ENCODE measurements at places on chromosomes 5 and 9. TPM values are rescaled to one million over a fixed set of nuclear protein-coding genes. Genes with fewer than 3 reads are reported as not detected.

Gene CHSY3
- total RNA-seq: not detected

Gene TRAPPC13
- 16.2 TPM for total RNA-seq

Gene PCDHA7
- total RNA-seq: not detected

Gene FOXD4L3
- total RNA-seq: not detected

Gene INSL4
- total RNA-seq: not detected

Gene CAMK4
- total RNA-seq: 120 TPM

GRCh38 chr9:124242331-124243194 is 15.2 kb upstream of the NEK6 start:
- no peak for DNase-seq

GRCh38 chr5:74326571-74327338 is 313.8 kb downstream of the ENC1 start:
- DNase-seq: peak; percentile 29

GRCh38 chr5:100448111-100448528 is 87.1 kb upstream of the FAM174A start:
- DNase-seq: no peak

DNA sequence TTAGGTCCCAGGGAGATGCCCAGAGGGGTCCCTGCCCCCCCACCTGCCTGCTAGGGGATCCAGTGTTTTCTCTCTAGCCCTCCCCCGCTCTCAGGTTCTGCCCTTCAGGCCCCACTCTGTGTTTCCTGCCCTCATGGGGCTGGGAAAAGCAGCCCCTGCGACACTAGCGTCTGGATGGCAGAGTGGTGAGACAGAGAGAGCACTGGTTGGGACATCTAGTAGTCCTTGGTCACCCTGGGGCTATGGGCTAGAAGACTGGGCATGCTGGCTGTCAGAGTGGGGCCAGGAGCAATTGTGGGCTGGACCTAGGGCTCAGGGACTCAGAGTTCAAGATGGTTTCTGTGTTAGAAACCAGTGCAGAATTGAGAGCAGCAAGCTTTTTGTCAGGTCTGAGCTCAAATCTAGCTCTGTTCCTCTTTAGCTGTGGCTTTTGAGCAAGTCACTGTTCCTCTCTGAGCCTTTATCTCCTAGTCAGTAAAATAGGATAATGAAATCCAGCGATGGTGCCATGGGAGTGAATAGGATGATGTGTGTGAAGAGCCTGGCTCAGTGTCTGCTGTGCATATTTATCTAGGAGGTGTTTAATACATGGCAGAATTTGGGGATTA is 39.0 kb downstream of the RGS3 start:
- no peak for DNase-seq

DNA sequence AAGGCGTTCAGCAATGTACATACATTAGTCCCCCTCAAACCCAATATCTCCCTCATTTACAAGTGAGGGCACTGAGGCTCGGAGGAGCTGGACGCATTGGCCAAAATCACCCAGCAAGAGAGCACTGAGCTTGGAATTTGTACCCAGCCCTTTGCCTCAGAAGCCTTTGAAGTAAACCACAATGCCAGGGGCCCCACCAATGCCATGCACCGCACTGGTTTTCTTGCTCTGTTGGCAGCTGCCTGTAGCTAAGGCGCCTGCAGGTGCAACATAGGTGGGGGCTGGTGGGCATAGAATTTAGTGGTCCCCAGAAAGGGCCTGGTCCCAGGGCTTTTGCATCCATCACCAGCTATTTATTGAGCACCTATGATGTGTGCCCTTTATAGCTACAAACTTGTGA is 37.3 kb upstream of the FUBP3 start:
- DNase-seq: no peak

DNA sequence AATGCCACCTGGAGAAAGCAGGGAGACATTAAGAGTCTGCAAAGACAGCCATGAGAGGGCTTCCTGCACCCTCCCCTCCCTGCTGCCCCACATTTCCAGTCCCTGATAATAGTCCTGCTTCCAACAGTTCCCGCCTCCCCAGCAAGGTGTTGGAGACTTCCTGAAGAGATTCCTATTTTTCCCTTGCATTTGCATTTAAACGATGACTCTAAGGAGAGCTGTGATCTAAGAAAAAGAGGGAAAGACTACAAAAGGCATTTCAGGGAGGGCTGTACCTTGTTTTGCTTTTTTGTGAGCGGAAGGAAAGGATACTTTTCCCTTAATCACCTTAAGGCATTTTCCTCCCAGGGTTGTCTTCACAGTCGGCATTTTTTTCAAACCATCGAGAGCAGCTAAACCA is 62.1 kb downstream of the GAS1 start:
- no peak for DNase-seq

DNA sequence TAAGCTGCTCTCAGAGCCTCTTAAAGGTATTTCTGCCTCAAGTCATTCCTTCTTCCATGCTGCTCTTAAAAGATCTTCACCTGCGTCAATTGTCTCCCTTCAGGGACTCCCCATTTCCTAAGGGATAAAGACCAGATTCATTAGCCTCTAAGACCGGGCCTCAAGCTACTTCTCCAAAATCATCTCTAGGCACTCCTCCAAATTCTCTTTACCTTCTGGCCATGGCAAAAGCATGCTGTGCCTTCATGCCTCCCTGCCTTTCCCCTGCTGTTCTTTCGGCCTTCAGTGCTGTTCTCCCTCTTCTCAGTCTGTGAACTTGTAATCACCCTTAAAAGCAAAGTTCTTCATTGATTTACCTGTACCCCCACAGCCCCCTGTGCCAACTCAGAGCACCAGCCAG is 4.4 kb downstream of the TMOD1 start:
- DNase-seq: no peak

- no peak for DNase-seq
These were observed 143.9 kb upstream of the DAP start for GRCh38 chr5:10904862-10905432.

DNA sequence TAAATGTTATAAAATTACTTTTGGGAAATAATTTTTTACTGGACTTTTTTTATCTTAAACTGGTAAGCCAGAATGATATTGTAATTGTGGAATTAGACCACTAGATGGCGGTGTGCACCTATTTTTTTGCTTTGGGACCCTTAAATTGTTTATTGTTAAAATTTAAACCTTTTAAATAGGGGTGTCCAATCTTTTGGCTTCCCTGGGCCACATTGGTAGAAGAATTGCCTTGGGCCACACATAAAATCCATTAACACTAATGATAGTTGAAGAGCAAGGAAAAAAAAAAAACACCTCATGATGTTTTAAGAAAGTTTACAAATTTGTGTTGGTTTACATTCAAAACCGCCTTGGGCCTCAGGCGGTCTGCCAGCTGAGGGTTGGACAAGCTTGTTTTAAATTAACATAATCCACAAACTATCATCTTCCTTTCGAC is 28.4 kb upstream of the GADD45G start:
- no peak for DNase-seq

DNA sequence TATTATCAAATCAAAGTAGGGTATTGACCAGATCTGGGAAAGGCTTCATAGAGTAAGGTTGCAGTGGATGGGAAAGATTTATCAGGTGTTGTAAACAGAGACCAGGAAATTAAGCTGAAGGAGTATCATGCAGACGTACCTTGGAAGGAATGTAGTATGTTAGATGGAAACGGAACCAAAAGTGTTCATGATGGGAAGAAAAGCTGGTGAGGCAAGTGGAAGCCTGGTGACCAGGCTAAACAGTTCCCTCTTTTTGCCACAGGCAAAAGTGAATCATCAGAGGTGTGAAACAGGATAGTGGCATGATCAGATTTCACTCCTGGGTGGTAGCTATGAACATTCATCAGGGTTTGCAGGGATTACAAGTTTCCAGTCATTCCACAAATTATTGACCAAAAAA is 780.1 kb upstream of the DMAC1 start:
- DNase-seq: no peak

DNA sequence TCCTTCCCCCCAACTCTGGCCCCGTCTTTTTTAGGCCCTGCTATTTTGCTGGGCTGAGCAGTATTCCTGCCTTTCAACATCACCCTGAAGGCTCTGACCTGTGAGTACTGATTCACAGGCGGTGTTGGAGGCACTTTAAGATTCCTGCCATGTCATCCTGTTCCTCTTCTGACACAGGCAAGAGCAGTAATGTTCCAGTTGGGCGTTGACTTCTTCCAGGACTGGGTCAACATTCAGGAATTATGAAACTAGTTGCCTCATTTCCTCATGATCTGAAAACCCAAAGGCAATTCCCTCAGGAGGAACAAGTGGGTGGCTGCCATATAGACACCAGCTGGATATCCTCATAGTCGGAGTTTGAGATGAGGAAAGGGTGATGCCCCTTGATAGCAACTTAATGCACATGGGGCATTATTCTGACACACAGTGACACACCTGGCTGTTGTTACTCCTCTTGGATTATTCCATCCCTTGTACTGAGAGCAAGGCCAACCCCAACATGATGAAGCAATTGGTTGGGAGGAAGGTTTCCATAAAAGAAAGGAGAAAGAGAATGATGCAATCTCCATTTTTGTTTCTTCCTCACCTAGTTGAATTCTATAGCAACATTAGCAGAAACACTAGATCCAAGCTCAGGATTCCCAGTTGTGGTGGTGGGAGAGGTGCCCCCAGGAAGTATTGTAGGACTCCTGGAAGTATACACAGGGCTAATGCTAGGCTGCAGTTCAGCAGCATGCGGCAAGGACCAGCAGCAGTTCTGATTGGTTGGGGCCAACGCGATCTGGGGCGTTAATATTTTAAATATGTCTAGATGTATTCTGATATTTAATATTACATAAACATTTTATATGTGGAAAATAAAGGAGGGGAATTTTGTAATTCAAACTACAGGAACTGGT is 19.6 kb upstream of the GLRX start:
- no peak for DNase-seq

GRCh38 chr5:76341651-76342334 is 61.3 kb upstream of the IQGAP2 start:
- DNase-seq: no peak

- no peak for DNase-seq
These were observed 27.9 kb downstream of the TMEM215 start for GRCh38 chr9:32811246-32811645.

DNA sequence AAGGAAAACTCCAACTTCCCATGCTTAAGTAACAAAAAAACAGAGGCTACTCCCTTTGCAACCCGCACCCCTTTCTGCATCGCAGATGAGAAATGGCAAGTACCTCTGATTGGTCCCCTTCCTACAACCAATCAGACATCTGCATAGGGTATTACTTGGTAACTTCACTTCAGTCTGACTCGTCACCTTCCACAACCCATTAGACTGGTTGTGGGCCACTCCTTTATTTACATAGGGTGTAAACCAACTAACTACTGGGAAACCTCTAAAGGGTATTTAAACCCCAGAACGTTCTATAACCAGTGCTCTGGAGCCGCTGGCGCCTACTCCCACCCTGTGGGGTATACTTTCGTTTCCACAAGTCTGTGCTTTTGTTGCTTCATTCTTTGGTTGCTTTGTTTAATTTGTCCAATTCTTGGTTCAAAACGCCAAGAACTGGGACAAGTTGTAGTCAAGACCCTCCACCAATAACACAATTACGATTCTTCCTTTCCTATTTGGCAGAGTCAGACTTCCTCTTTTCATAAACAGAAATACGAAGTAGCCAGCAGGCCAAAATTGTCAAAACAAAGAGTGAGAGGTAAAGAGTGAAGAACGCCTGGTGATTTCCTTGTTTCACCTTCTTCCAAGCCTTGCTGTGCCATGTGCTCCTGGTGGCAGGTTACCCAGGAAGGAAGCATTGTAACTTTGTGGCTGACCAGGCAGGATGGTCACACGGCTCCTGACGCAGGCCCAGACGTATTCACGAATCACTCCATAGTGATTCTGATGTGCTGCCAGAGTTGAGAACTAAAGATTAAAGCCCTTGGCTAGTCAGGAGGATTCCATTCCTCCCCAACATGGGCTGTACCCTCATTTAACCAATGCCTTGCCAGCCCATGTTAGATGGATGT is 477.4 kb downstream of the ARHGEF28 start:
- DNase-seq: no peak

DNA sequence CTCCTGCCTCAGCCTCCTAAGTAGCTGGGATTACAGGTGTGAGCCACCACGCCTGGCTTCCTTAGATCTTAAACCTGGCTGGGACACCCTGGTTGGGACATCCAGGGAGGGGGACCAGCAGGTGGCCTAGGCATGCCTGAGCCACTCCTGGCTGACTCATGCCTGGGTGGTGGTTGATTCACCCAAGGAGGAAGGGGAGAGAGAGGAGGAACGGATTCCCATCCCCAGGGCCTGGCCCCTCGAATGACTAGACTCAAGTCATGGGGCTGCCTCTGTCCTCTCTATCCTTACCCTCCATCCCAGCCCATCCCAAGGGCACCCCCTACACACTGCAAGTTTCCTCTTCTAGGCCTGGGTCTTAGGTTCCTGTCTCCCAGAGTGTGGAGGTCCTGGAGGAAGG is 12.7 kb downstream of the EEIG1 start:
- no peak for DNase-seq

DNA sequence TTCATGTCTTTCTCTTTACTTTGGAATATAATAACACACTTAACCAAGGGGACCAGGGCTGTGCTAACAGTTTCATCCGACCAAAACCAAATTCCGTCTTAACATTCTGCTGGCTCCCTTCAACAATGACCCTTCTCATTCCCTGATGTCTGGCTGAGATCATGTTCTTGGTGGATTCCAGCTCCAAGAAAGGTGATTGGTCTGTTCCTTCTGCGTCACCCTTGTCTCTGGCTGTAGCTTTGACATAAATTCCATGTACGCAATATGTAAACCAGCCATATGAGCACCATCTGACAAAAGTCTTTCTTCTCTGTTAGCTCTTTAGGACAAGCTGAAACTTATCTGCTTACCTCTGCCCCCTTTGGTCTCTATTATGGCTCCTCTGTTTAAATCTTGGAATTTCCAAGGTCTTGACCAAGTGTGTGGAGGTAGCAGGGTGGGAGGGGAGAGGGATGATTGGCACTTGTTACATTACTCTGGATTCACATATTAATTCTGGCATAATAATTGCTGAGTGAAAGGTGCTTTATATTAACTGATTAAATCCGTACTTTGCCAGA is 45.7 kb upstream of the HSD17B4 start:
- no peak for DNase-seq

DNA sequence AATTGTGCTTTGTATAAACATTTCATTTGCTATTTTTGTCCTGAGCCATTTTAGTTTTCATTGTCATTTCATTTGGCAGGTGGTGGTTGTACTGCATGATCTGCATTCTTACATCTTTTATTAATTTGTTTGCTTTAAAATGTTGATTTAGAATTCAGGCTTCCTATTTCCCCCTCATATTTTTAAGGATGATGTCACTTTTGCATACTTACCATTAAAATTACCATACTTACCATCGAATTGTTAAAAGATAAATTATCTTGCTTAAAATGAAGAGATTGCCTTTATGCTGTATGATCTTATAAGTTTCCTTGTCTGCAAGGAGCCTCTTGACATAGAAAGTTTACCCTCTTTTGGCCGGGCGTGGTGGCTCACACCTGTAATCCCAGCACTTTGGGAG is 31.1 kb downstream of the DIMT1 start:
- DNase-seq: no peak
